ENCODE measurements at places on chromosomes 5 and 9.
A peak's percentile ranks its signal among the peaks of the same experiment; 100 is the strongest.

- DNase-seq, result no peak
Measured at GRCh38 chr5:143227301-143227700, 176.2 kb downstream of the NR3C1 start.

DNA sequence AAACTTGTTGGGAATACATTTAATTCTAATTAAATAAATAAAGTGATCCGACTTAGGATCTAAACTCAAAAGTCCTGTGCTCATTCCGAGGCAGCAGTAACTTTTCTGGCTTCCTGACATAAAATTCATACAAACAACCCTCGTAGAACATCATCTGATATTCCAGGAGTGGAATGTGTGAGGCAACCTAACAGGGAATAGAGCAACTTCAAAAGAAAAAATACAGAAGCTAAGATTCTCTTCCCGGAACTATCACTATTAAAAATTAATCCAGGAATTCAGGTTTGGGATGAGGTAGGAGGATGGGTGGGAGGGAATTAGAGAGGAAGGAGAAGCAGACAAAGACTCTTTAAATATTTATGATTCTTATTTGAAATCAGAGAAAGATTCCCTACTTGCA lies 32.9 kb upstream of the TRIO start:
- DNase-seq, result no peak

DNA sequence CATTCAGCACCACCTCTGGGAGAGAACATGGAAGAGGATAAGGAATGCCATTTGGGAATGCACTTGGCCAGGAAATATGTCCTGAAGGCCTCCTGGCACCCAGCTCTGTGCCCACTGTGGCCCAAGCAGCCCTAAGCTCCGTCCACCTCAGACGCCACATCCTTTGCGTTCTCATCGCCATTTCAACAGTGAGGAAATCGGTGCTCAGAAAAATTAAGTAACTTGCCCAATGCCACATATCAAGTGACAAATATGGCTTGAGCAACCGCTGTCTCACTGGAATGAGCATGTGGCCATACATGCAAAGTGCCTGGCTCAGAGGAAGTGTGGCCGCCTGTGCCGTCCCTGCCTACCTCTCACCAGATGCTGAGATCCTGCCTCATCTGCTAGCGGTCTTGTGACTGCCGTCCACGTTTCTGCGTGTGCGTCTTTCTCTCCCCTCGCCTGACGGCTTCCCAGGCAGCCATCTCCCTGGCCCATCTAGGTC lies 984 bp upstream of the DOK3 start:
- no peak for DNase-seq

DNA sequence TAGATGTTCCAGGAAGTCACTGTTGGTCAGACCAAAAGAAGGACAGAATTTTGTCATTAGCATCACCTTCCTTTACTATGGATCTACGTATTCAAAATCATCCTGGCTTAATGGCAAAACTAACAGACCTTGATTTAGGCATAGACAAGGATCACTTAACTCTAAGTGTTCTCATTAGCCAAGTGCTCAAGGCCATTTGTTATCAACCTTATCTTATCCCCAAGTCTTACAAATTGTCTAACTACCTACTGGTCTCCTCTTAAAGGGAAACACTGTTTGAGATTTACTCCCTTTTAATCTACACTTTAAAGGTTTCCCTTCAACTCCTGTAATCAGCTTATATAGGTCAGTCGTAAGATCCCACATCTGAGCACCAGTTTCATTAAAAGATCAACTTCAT lies 1197.5 kb upstream of the C9orf72 start:
- peak; percentile 72 for DNase-seq

GRCh38 chr5:57690724-57691123 lies 208.1 kb upstream of the ACTBL2 start:
- no peak for DNase-seq

- DNase-seq, result peak; percentile 72
Measured at GRCh38 chr5:124277767-124278545, 468.5 kb downstream of the ZNF608 start.

GRCh38 chr5:57824047-57824446 lies 341.4 kb upstream of the ACTBL2 start:
- DNase-seq, result no peak

GRCh38 chr5:82931110-82931509 lies 146.1 kb downstream of the TMEM167A start:
- no peak for DNase-seq

GRCh38 chr5:120518581-120518980 lies 54.5 kb downstream of the PRR16 start:
- DNase-seq, result no peak

DNA sequence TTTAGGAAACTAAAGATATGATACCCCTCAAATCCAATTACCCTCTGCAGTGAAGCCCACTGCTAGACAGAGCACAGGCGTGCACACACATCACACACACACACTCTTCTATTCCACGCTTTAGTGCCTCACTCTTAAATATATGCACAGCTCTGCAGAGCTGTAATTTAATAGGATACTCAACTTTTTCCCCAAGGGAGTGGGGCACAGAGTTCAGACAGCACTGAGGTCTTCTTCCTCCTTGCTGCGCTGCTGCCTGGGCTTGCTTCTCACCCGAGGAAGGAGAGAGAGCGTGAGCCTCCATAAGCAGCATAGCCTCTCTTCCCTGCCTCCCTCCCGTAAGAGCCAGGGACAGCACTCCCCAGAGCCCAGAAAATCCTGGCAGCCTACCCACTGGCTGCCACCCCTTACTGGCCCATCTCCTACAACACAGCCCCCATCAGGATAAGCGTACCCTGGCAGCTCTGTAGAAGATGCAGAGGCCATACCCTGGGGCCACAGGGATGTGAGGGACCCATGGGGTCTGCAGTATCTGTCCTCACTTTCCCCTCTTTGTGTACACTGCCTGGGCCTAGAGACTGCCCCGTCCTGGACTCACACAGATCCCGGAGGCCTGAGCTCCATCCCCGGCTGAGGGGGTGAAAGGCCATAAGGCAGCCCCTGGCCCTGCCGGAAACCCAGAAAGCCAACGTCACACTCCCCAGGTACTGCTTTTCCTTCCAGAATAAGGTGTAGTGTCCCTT lies 102.1 kb downstream of the C5orf15 start:
- DNase-seq, result no peak

DNA sequence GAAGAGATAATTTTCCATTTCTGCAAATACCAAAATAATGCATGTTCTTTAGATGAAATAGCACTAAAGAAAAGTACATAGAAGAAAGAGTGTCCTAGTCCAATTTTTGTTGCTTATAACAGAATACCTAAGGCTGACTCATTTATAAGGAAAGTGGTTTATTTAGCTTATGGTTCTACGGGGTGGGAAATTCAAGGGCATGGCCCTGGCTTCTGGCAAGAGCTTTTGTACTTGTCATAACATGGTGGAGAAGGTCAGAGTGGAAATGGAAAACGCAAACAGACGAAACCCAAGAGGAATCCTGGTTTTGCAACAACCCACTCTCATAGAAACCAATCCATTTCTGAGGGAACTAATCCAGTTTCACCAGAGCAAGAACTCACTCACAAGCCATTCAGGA lies 283.7 kb downstream of the CSNK1G3 start:
- DNase-seq, result no peak

- no peak for DNase-seq
Measured at GRCh38 chr5:93349613-93350012, 231.4 kb downstream of the NR2F1-AS1 start.

GRCh38 chr5:67142816-67143215 lies 53.8 kb downstream of the CD180 start:
- DNase-seq, result no peak

DNA sequence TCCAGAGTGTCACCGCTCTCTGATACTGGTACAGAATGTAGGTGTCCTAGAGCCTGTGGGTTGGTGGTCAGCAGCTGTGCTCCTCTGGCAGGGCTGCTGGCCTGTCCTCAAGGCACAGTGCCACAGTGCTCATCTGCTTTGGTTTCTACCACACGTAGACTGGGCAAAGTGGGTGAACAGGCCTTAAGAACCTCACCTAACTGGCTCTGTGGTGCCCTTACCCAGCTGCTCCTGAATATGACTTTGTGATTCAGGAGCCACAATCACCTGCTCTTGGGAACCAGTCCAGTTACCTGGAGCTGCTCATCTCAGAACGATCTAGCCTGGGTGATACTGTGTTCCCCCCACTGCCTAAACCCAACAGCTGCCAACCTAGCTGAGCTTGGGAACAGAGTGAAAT lies 6.4 kb downstream of the NOP16 start:
- no peak for DNase-seq

DNA sequence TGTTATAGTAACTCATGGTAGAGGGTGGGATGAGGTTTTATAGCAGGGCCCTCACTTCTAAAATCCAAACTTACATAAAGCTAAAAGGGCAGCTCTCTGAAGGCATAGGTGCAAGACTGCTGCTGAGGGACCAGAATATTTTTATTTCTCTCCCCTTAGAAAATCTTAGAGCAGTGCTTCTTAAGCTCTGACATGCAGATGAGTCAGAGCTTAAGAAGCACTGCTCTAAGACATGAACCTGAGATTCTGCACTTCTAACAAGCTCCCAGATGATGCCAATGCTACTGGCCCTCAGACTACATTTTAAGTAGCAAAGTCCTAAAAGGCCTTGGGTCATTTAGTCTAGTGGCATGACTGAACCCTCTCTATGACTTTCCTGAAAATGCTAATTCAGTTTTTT lies 97.6 kb upstream of the SPRY4 start:
- DNase-seq, result no peak

- DNase-seq, result no peak
Measured at GRCh38 chr5:53368966-53369605, 111.3 kb upstream of the FST start.

DNA sequence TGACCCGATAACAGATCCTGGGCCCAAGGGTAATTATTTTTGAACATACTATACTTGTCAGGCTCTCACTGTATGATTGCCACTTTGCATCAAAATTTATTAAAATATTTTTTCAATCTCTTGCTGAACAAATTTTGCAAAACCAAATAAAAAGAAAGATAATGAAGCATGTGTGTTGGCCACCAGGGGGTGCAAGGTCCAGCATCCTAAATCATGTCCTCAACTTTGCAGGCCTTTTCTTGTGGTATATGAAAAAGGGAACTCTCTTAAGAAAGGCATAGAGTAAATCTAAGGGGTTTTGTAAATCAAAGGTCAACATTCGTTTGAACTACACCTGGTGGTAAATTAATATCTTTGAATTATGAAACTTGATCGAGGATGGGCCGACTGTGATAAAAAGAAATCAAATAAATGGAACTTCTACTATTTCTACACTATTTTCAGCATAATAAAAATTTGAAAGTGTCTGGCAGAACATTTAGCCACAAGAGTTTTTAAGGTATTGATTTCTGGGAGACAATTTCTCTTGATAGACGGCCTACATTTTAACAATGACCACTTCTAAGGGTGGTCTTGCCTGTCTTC lies 676.5 kb downstream of the DMRTA1 start:
- peak; percentile 53 for DNase-seq

DNA sequence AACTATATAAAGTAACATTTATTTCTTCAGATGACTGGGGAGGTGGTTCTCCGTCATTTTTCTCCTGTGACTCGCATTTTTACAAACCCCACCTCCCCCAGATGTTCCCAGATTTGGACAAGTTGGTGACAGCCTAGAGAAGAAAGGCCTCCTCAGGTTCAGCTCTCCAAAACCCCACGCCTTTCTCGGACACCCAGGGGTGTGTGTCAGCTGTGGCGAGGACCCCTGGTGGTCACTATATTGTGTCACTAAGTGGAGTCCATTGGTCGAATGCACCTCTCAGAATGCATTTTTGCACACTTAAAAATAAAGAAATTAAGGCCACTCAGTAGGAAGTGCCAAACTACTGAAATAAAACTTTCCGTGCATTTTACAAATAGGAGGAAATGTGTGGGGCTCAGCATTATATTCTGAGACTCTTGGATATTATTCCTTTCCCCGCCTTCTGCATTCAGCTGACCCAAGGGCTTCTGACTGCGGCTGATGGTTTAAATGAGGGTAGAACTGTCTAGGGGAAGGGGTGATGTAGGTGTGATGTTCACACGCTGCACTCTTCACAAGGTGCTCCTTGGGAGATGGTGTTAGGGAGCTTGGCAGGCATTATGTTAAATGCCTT lies 47.6 kb downstream of the ACO1 start:
- DNase-seq, result peak; percentile 44

DNA sequence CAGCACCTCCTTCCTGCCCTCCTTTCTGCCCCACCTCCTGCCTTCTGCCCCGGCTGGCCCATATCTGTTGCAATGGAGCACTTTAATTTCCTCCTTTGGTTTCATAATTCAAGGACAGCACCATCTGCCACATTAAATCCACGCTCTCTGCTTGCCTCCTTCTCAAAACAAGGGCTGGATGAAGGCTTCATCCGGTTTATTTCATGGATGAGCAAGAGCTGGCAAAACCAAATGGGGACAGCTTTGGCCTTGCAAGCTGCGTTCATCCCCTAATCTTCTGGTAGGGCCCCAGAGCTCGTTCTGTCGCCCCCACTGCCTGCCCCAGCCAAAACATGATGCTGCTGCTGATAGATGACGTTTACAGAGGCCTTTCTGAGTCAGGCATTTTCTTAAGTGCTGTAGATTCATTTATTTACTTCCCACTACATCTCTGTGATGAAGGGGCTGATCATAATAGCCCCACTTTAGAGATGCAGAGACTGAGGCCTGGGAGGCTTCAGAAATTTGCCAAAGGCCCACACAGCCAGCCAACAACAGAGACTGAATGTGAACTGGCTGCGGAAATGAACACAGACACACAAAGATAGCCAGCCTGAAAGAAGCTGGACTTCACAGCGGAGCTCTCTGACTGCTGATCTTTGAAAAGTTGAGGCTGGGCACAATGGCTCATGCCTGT lies 115.6 kb upstream of the CPEB4 start:
- DNase-seq, result peak; percentile 92

- no peak for DNase-seq
Measured at GRCh38 chr9:92147852-92148180, 32.6 kb upstream of the SPTLC1 start.

- no peak for DNase-seq
Measured at GRCh38 chr5:56725711-56726411, 89.5 kb upstream of the MAP3K1 start.

DNA sequence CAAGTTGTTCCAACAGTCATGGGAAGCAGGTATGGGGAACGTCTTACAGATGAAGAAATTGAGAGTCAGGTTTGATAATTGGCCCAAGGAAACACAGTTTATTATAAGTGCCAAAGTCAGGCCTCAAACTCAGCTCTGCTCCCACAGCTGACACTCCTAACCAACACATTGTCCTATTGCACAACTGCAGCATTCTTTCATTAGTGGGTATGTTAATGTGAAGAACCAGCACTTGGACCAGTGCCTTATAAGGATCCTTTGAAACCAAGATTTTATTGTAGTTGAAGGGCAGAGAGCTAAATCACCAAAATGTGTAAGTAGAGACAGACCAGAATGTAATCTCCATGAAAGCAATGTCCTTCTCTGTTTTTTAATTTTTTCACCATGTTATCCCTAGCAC lies 56.1 kb downstream of the GRIA1 start:
- no peak for DNase-seq

DNA sequence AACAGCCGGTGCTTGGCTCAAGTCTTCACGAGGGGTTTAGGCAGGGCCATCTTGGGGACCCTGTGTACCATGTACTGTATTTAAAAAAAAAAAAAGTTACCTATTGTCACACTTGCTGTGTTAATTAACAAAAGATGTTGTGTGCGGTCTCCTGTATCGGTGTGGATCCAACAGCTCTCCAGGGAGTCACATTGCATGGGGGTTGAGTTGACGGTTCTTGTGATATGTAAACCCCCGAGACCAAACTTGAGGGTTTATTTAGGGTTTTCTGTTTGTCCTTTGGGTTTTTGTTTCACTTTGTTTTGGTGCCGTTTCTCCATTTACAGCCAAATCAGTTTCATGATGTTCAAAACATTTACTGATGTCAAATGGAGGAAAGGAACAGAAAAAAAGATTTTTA lies 22.2 kb downstream of the AMBP start:
- DNase-seq, result no peak

Measured in NCI-H82 (cell line).